ENCODE measurements at places on chromosomes 7 and 10. TPM values are rescaled to one million over a fixed set of nuclear protein-coding genes. Genes with fewer than 3 reads are reported as not detected.

- DNase-seq = peak; percentile 9
Observed at GRCh38 chr7:33649476-33650441, 255.6 kb upstream of the BMPER start.

DNA sequence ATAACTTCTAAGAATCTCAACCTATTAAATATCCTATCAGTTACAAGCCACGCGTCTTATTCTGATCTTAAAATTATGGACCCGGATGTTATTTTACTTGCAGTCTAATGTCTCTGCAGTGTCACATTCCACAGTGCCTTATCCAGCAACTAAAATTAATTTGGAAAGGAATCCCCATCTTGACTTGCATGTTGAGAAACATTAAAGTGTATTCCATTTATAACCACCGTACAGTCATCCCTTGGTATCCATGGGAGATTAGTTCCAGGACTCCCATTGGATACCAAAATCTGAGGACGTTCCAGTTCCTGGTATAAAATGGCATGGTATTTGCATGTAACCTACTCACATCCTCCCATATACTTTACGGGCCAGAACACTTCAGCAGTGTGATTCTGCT lies 194.7 kb downstream of the ARHGAP21 start:
- DNase-seq = no peak

- no peak for DNase-seq
Observed at GRCh38 chr10:42111076-42111475, 527.3 kb downstream of the ZNF33B start.

GRCh38 chr10:74738985-74739567 lies 87.3 kb upstream of the KAT6B start:
- DNase-seq = no peak

DNA sequence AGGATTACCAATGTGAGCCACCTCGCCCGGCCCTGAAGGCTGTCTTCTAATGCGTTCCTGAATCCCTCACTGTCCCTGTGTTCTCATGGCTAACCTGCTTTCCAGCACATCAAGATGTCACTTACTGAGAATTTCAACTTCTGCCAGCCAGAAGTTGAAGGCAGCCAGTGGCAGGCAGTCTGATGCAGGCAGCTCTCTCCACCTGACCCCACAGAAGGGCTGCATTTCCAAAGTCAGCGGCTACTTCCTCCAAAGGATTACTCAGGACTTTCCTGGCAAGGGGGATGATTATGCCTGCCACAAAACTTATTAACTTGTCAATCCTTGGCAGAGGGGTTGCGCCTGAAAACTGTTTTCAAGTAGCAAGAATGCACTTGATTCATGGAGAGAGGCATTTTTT lies 1219.4 kb downstream of the TYW1 start:
- DNase-seq = peak; percentile 84

DNA sequence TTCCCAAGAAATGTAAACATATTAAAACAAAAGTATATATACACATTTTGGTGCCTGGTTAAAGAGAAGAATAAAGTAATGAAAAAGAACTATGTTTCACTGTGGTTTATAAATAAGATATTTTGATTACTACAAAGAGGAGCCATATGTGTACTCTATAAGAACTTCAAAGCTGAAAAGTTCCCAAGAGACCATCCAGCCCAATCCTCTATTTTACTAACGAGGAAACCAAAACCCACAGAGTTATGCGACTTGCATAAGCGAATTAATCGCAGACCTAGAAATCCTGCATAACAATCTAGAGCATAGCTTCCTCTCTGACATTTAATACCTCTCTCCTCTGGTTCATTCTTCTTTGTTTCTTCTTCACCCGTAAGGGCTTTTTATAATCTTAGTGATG lies 937.1 kb downstream of the CNTNAP2 start:
- no peak for DNase-seq

DNA sequence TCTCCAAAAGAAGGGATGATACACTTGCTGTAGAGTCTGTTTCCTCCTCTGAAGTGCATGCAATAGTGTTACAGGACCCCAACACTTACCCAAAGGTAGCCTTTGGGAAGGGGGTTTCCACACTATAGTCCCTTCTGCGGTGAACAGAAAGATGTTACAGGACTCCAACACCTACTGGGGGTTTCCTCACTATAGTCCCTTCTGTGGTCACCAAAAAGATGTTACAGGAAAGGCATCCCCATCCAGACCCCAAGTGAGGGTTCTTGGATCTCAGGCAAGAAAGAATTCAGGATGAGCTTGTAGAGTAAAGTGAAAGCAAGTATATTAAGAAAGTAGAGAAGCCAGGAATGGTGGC lies 69.2 kb upstream of the PIK3CG start:
- DNase-seq = no peak

- DNase-seq = no peak
Observed at GRCh38 chr10:122878799-122879338, 512 bp downstream of the FAM24B start.

DNA sequence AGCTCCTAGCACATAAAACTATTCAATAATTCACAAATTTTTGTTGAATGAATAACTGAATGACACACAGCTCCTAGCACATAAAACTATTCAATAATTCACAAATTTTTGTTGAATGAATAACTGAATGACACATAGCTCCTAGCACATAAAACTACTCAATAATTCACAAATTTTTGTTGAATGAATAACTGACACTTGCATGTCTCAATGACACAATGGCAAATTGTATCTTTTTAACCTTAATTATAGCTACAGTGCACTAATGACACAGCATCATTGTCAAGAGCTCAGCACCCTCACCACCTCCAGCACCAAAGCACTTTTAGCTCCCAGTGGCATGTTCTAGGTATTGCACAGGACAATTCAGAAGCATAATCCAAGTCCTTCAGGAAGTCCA lies 131.6 kb downstream of the PDE1C start:
- peak; percentile 38 for DNase-seq

DNA sequence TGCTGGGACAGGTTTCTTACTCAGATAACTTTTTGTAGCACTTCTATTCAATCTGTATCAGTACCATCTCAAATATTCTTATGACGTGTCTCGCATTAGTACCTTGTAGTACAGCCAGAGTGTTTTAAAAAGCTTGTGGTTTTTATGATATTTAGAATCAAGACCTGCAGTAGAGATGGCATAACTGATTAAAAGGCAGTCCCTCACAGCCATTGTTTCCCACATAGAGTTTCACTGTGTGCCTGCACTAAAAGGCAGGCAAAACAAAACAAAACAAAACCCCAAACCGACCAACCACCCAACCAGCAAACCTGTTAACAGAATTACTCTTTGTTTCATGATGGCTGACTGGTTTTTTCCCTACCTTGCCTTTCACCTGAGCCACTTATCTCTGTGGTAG lies 221.3 kb upstream of the DGKB start:
- DNase-seq = no peak

GRCh38 chr10:16816171-16816570 lies 1.1 kb downstream of the RSU1 start:
- no peak for DNase-seq

DNA sequence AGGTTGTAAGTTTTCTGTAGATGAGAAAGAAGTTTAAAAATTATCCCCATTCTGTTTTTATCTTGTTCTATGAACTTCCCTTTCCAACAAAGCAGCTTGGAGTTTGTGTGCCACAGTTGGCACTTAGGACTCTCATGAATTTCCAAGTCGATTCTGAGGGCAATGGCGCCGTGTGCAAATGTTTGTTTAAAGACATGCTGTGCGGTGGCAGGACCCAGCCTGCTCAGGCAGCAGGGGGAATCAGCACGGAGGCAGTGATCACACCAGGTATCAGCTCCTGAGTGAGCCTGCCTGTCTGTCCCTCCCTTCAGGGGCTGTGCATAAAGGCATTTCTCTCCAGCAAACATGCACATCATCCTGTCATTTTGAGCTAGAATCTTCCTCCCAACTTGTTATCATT lies 109.8 kb upstream of the WDR11 start:
- DNase-seq = no peak

GRCh38 chr10:128896116-128896795 lies 570.8 kb upstream of the MGMT start:
- DNase-seq = no peak

- no peak for DNase-seq
Observed at GRCh38 chr7:37356911-37357636, 91.6 kb downstream of the ELMO1 start.

- DNase-seq = no peak
Observed at GRCh38 chr7:81165070-81165469, 246.2 kb upstream of the SEMA3C start.

SEMA3C gene
- total RNA-seq = 31.2 TPM

SLC16A9 gene
- total RNA-seq = 4.0 TPM

PDK4 gene
- 0.33 TPM for total RNA-seq

AFAP1L2 gene
- total RNA-seq = 3.8 TPM

PILRA gene
- not detected for total RNA-seq

TAS2R3 gene
- total RNA-seq = not detected
